ENCODE measurements at places on chromosomes 11 and 22.

DNA sequence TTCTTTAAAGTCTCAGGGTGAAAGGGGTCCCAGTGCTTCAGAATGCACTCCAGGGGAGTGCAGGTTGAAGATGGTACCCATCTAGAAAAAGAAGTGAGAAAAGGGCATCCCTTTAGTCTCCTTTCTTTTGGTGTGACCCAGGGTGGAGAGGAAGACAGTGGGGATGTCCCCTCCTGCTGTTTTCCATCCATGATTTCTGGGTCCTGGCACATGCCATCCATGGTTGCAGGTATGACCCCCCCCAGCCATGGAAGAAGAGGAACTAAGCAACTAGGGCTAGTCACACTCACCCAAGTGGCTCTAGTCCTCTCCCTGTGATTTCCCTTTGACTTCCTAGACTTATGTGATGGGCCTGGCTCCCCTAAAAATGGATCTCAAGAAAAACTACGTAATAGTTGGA lies 15.9 kb upstream of the EI24 start:
- no peak for DNase-seq

DNA sequence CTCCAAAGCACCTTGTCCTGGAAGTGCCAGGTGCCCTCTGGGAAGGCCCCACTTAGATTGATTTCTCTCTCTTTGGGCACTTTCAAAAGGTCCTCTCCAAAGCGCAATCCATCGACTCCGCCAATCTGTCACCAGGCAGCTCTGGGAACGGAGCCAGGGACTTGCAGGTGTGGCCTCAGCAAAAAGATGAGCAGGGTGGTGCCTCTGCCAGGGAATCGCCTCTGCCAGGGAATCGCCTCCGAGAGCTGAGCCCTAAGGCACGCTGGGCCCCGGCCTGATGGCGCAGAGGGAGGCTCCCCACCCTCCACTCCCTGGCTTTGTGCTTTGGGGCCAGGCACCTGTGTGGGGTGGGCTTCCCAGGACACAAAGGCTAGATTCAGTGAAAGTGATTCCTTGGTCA lies 1391.3 kb downstream of the TBC1D22A start:
- DNase-seq, result no peak

- DNase-seq, result no peak
These were observed 10.3 kb upstream of the CCDC86 start for GRCh38 chr11:60831501-60832079.

DNA sequence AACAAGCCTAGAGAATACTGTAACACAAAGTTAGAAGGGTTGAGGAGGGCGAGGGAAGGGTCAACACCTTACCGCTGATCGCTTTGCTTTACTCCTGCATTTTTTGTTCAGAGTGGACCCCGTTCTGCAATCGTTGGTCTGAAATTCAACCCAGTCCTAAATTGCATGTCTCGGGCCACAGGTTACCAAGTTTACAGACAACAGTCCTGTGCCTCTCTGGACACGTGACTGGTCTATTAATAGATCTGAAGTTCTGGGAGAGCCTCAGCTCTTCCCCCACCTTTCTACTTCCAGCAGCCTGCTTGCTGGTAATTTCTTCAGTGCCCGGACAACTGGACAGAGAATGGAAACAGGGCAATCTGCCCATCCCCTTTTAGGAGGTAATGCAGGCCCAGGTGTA lies 74.2 kb downstream of the STIM1 start:
- no peak for DNase-seq

GRCh38 chr11:11836676-11837231 lies 5.0 kb upstream of the USP47 start:
- DNase-seq, result no peak

DNA sequence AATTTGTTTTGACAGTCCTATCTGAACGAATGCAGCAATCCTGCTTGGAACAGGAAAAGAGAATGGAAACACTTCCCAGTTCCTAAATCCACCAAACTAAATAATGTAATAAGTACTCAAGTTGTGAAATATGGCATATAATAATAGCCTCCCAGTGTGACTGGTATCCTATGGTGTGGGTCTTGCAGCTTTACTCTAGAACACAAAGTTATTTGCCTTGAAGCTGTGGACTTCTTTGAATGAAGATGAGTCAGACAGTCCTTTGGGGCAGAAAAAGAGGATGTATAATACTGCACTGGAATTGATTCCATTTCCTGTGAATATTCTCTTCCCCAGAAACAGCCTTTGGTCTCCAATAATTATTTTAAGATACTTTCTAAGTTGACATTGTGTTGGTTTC lies 887.0 kb downstream of the KCNA4 start:
- no peak for DNase-seq

DNA sequence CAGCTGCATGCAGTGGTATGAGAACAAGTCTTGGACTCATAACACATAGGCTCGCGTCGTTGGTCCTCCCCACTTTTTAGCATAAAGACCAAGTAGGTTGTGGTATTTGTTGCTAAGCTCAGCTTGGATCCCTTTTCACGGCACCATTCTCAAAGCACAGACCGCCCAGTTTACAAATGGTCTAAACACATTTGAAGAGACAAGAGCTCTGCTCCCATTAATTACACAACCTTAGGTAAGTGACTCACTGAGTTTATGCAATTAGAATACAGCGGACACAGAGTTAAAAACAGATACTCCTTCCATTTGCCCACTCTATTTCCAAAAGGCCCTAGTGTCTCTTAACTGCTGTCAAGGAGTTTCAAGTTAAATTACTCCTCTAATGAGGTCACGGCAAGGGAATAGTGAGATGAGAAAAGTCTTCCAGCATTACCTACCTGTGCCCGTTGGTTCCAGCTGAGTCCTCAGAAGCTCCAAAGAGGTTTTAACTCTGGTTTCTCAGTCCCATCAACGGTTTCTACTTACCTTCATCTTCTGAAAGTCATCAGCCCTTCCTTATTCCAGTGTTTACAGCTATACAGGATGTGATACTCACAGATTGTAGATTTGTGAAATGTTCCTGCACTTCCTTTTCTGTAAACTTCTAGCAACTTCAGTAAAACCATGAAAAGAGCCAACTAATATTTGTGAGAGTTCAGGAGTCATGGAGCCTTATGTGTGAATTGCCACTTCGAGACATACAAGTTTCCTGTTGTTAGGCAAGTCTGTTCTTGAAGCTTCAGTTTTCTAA lies at the start of gene MS4A6A:
TSS of gene MS4A6A (minus strand) at position 543 of the 790 bp plus-strand sequence. CDS start 1,356 bp downstream, outside the sequence.
- DNase-seq, result no peak

DNA sequence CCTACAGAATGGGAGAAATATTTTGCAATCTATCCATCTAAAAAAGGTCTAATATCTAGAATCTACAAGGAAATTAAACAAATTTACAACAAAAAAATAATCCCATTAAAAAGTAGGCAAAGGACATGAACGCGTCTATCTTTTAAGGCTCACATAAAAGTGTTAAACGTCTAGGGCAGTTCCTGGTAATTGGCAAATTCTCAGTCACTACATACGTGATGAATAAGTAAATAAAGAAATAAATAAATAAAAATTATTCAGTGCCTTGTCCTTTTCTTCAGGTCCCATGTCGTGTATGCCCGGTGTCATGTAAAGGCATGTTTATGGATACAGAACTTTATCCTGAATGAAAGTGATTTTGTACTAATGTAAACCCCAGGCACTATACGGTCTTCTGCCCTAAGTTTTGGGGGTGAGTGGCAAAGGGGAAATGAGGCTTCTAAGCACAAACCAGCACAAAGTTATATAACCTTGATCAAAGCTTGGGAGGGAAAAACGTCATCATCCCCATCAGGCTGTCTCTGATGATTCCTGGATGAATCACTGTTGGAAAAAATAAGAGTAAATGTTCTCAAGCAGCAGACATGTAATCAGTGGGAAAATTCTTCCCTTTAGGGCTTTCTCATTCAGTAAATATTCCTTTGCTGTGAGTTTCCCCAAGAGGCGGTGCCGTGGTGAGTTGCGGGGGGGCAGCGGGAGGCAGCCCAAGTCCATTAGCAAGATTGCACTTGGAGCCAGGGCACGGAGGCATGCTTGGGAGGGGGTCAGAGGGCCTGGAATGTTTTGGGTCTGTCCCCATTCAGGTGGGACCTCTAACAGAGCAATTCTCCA lies 30.4 kb upstream of the MICAL2 start:
- DNase-seq, result no peak

DNA sequence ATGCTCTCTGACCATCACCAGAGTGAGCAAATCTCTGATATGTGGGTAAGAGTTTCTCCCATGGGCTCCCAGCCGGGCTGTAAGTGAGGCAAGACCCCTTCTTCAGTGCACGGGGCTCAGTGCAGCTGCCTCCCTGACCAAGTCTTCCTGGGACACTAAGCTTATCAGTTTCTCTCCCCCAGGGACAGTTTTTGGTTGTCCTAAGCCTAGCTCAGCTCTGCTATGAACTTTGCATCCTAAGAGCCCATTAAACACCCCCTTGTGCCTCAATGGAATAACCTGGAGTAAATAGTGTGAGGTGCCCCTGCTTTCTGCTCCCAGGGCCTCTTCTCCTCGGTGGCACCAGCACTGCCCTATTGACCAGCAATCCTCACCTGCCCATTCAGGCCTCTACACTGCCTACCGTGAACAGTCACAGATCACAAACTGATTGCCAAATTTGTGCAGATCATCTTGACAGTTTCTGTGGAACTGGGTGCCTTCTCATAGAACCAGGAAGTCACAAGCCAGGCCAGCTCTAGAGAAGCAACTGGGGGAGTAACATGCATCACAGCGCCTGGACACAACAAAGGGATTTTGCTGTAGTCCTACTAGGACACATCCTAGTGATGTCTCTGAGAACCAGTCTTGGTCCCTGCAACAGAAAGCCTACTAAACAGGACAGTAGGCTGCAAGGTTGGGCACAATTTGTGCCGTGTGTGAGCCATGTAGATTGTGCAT lies 19.5 kb upstream of the IGLL5 start:
- DNase-seq, result no peak

- DNase-seq, result no peak
These were observed 17.5 kb downstream of the UQCR10 start for GRCh38 chr22:29784451-29785361.

DNA sequence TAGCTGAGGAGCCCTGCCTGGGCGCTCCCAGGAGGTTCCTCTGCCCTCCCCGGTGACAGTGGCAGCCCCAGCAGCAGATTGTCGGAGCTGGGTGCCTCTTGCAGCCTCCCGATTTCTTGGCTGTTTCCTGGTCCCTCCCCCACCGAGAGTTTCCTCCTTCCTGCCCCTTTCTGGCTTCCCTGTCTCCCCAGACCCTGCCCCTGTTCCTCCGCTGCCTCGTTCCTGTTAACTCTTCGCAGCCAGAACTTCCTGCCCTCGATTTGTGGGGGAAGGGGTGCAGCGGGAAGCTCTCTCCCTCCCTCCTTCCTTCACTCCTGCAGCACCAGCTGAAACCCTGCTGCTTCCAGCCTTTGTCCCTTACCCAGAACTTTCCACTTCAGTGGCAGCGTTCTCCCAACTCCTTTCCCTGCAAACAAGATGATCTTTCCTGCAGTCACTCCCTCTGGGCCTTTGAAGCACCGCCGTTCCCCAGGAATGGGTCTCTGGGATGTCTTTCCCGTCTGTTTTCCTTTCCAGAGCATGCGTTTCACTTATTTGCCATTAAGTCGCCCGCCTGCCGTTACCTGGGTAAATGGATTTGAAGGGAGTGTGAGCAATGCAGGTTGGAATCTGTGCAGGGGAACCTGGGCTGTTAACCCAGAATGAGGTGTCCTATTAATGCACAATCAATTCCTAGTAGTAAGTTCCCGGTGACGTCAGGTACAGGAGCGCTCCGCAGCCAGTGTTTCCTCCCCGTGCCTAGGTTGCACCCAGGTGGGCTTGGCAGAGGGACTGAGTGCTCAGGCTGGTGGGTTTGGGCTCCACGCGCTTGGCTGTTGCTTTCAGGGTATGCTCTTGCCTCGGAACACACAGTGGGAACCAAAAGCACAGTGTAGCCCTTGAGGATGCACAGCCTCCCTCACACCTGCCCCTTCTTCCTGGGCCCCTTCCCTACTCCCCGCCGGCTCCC lies 4.3 kb downstream of the GRK2 start:
- DNase-seq, result no peak

DNA sequence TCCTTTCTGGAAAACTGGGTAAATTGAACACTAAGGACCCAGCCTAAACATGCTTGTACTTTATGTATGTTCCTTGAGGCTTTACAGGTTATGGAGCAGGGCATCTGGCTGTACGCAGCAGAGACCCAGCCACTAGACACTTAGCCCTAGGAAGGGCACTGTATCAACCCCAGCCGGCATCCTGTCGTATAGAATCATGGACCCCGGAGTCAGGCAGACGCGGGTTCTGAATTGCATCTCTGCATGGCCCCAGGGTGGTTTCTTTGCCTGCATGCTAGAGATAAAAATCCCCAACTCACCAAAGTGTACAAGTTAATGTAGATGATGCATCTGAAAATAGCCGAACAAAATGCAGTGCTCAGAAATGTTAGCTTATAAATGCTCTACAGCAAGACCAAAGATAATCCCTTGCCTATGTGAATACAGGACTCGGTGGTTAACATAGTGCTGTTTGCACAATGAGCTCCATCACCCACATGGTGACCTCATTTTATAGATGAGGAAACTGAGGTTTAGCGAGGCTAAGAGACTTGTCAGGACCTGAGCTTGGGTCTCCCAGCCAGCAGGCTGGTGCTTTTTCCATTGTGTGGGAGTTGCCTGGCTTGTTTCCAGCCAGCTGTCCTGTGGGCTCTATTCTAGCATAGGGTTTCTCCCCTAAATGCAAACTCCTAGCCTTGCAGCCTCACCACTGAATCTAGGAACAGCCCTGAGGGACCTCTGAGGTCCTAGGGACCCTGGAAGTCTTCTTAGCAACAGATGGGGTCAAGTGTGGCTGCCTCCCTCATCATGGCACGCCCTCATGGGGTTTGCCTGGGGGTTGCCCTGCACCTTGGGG lies 7.3 kb downstream of the CD6 start:
- no peak for DNase-seq

DNA sequence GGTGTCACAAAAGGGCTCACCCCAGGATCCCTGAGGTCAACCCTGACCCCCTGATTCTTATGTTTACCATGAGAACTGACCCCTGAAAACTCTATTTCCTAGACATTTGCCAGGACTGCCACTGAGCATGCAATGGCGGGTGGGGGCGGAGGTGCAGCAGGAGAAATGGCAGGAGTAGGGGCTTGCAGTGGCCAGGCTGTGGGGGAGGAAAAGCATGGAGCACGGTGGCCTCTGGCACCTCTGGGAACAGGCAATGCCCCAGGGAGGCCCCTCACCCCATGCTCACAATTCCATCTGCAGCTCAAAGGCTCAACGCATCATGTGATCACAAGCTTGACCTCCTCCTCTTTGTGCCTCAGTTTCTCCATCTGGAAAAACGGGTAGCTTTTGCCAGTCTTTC lies 46.5 kb upstream of the FGF3 start:
- DNase-seq, result no peak

DNA sequence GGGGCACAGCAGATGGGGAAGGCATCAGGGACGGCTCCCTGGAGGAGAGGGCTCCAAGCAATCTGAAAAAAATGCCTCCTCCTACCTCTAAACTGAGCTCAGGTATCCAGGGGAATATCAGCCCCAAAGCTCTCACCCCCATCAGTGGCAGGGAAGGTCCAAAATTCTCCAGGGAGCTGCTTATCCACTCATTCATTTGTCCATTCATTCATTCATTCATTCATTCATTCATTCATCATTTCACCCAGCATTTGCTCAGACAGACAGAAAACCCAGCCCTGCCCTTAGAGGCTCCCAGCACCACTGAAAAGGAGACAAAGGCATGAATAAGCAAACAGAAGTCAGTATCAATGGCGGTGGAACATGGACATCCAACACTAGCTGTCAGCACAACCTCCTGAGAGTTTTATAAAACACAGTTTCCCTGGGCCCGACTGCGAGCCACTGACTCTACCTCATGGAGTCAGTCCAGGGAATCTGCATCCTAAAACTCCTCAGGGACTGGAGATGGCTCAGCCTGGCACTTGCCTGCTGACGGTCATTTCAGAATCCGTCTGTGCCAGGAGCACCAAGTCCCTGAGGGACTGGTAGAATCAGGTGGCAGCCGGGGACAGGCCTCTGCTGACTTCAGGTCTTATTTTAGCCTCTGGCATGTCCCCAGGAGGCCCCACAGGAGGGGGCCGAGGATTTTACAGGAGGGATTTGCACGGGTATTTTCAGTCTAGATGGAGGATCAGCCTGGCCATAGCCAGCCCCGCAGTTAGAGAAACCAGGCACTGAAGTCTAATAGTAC lies 164.6 kb downstream of the MN1 start:
- no peak for DNase-seq
